Hematopoietic multipotent progenitor cell treated with erythropoietin and hydrocortisone succinate and interleukin-3 and kit ligand, for 6 days (in vitro differentiated cells): ENCODE measurements at places on chromosomes 11 and 22.

- DNase-seq = no peak
Observed at GRCh38 chr22:48438096-48438495, 1389.6 kb downstream of the BRD1 start.

GRCh38 chr11:504053-504993 lies 2.7 kb downstream of the RNH1 start:
- peak; percentile 89 for DNase-seq

- DNase-seq = no peak
Observed at GRCh38 chr11:66203847-66204246, 64.6 kb upstream of the RAB1B start.

DNA sequence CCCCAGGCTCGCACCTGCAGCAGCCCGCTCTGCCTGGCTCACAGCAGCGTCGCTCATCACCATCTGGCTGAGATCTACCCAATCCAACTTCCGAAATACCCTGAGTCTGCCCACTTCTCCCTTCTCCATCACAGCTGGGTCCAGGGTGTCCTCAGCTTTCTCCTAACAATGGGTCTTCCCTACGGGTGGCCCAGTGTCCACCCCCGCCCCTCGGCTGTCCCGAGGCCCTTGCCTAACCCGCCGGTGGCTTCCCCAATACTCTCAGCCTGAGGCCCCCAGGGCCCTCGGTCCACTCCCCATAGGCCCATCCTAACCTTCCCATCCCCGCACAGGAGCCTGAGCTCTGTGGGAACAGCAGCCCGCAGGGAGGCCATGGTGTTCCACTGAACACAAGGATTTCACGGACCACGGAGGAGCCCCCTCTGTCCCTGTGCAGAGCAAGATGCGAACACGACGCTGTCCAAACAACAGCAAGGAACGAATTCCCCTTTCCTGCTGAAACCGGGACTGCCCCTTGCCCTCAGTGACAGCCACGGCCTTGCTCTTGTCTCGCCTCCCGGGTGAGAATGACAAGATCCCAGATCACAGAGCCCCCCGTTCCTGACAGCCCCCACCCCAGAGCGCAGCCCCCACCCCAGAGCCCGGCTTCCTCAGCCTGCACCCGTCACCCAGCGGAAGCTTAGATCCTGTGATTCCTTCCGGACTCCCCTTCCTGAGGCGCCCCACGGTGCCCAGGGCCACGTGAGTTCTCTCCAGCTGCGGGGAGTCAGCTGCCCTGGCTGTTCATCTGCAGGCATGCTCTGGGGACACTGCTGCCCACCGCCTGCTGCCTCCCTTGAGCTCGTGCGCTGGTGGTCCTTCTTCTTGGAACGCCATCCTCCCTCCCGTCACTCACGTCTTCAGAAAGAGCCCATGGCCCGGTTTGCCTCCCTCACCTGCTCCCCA lies 48.8 kb upstream of the CARS1 start:
- DNase-seq = no peak

GRCh38 chr22:20464912-20465758 lies 27.5 kb upstream of the SCARF2 start:
- no peak for DNase-seq

DNA sequence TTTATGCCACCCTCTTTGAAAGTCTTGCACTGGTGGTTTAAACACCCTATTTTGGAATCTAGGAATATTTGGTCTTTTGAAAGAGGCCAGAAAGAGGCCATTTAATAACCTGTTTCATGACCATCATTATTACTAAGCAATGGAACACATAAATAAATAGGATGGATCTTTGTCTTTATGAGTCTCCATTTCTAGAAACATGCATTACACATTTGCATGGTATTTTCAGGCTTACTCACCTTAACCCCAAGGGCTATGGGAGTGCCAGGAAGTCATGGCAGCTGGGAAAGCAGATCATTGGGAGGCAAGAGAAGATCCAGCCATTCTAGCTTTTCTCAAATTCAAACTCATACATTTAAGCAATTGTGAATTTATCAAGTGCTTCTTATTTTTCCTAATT lies 185.8 kb upstream of the POU2AF2 start:
- no peak for DNase-seq

- DNase-seq = no peak
Observed at GRCh38 chr11:120455487-120455886, 56.1 kb upstream of the GRIK4 start.

GRCh38 chr22:27876684-27877083 lies 42.4 kb downstream of the PITPNB start:
- DNase-seq = no peak

GRCh38 chr11:113096648-113097047 lies 135.4 kb downstream of the NCAM1 start:
- no peak for DNase-seq
